ENCODE measurements at places on chromosomes 3 and 15. TPM values are rescaled to one million over a fixed set of nuclear protein-coding genes. Genes with fewer than 3 reads are reported as not detected.
A peak's percentile ranks its signal among the peaks of the same experiment; 100 is the strongest.

Gene CHRNB4
- total RNA-seq: not detected

- DNase-seq: no peak
Observed at GRCh38 chr3:72782521-72782920, 65.7 kb downstream of the SHQ1 start.

Gene ZBTB47
- 39.2 TPM for total RNA-seq

GRCh38 chr3:177683586-177683985 is 486.3 kb upstream of the TBL1XR1 start:
- no peak for DNase-seq

Gene LRRN1
- 3.3 TPM for total RNA-seq

Gene MYRIP
- 0.35 TPM for total RNA-seq

- peak; percentile 43 for DNase-seq
Observed at GRCh38 chr3:189363590-189364255, 192.0 kb downstream of the TPRG1 start.

Gene ZNF770
- 85.1 TPM for total RNA-seq

GRCh38 chr15:98292442-98293240 is 332.1 kb downstream of the ARRDC4 start:
- no peak for DNase-seq

Gene SLC28A2
- not detected for total RNA-seq

DNA sequence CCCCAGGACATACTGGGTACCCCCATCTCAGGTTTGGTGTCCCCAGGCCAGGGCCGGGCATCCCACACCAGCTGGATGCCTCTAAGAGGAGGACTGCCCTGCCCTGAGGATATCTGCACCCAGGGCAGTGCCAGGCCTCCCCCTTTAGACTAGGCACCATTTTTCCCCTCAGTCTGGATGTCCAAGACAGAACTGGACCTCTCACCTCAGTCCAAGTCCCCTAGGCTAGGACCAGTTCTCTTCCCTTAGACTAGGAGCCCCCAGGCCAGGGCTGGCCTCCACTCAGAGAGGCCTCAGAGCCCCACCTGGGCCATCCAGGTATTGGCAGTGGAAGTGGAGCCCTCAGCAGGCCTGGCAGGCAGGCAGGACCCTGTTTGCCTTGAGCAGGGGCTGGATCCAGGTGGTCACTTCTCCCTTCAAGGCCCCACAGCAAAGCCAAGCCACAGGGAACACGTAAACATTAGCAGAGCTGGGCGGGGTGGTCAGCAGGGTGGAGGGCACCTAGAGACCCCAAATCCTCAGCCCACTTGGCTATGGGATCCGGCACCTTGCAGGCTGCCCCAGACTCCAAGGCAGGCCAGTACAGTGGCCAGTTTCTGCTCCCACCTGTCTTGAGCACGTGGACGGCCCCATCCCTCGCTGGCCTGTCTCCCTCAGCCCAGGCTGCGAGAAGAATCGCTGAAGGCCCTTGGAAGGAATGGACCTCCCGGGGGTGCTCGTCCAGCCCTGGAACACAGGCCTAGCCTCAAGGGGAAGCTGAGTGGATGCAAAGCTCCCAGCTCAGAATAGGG is 28.3 kb downstream of the PTH1R start:
- DNase-seq: no peak

Gene ISLR2
- not detected for total RNA-seq

- DNase-seq: peak; percentile 53
Observed at GRCh38 chr3:64223791-64224745, 1.2 kb downstream of the PRICKLE2 start.

Gene GOLGA8G
- total RNA-seq: 0.05 TPM

Gene SLC22A14
- not detected for total RNA-seq

GRCh38 chr3:189573004-189573403 is 58.2 kb upstream of the TP63 start:
- peak; percentile 70 for DNase-seq

DNA sequence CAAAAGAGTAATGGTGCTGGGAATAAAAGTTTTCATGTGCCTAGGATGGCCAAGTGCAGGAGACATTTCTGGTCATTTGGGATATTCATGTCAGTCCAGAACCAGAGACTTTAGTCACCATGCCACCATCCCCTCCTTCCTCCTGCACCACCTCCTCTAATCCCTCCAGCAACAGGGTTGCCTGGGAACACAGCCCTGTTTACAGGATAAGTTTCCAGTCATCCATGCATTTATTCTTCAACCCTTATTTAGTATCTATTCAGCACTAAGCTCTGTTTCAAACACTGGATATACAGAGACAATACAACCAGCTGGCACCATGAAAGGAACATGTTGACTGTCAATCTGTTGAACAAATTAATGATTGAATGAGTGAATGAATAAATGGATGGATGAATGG is 211.7 kb downstream of the CLSTN2 start:
- peak; percentile 2 for DNase-seq

DNA sequence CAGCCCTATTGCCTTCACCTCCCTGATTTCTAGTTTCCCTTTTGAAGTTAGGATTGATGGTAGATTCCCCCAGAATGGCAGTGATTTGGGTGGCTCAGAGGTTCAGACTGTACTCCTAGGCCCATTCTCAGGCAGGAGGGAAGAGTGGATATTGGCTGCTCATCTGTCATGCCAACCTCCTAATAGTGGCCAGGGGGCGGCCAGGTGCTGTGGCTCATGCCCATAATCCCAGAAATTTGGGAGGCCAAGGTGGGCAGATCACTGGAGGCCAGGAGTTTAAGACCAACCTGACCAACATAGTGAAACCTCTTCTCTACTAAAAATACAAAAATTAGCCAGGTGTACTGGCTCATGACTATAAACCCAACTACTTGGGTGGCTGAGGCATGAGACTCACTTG is 11.3 kb downstream of the RRP9 start:
- no peak for DNase-seq

Gene OSBPL10
- 17.0 TPM for total RNA-seq

Gene GNB4
- 42.0 TPM for total RNA-seq

Gene FSIP1
- total RNA-seq: 0.69 TPM

Gene CILP
- 0.40 TPM for total RNA-seq

GRCh38 chr15:62382046-62382445 is 217.0 kb upstream of the C2CD4B start:
- DNase-seq: no peak

GRCh38 chr3:191634902-191635301 is 173.9 kb downstream of the PYDC2 start:
- no peak for DNase-seq

DNA sequence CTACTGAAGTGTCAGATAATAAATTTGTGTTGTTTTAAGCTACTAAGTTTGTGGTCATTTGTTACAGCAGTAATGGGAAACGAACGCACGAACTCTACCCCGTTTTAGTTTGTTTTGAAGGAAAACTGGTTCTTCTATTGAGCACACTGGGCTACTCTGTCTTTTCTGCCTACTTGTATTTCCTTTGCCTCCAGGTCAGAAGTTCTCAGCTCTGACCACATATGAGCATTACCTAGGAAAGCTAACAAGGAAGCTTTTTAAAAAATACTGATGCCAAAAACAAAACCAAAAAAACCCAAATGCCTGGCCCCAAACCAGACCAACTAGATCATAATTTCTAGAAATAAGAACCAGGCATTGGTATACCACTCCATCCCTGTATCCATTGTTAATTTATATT is 156.6 kb upstream of the TNIK start:
- DNase-seq: no peak

Gene ATP13A4
- total RNA-seq: not detected

DNA sequence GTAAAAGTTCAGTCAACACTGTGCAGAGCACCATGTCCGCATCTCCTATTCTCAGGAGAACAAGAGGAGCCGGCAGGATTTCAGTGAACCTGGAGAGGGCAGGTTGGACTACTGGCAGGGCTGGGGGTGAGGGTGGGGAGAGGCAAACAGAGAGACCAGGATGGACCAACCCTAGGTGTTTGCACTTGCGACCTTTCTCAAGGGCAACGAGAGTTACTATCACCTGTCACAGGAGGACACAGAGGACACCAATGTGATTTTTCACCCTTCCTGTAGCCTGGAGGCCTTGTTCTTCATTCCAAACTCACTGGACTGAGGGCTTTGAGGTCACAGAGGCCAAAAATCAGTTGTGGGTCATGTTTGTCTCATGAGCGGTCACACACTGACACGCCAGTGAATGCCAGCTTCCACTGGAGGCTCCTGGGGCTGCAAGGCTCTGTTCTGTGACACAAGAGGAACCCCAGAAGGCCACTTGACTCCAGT is 89.5 kb downstream of the CPN2 start:
- no peak for DNase-seq

Gene TRIM71
- total RNA-seq: 0.87 TPM

Gene ARL14
- 0.87 TPM for total RNA-seq

GRCh38 chr3:124858275-124858674 is 28.9 kb downstream of the ITGB5 start:
- DNase-seq: no peak

GRCh38 chr3:9809615-9810432 is at the start of gene TTLL3:
Gene TTLL3, plus strand, starts transcription at chr3:9810262. Its CDS starts 400 bp downstream, at chr3:9810662.
- DNase-seq: peak; percentile 42

Gene RTP3
- total RNA-seq: not detected

DNA sequence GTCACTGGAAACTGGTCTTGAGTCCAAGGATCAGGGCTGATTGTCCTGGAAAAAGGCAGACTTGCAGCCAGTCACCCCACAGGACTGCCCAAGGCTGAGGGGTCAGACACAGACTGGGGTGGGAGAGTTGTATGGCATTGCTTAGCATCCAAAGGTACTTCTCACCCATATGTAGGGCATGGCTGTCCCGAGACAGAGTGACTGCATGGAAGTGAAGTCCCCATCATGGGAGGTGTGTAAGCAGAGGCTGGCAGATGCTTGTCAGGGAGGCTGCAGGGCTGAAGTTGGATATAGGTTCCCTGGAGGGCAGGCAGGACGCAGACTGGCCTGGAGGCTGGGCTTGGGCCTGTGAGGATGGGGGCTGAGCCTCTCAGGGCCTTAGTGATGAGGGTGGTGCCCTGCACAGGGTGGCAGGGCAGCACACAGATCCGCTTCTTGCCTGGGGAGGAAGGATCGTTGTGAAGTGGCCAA is 31.1 kb downstream of the PSTPIP1 start:
- DNase-seq: no peak

Gene NAALADL2
- 6.0 TPM for total RNA-seq

DNA sequence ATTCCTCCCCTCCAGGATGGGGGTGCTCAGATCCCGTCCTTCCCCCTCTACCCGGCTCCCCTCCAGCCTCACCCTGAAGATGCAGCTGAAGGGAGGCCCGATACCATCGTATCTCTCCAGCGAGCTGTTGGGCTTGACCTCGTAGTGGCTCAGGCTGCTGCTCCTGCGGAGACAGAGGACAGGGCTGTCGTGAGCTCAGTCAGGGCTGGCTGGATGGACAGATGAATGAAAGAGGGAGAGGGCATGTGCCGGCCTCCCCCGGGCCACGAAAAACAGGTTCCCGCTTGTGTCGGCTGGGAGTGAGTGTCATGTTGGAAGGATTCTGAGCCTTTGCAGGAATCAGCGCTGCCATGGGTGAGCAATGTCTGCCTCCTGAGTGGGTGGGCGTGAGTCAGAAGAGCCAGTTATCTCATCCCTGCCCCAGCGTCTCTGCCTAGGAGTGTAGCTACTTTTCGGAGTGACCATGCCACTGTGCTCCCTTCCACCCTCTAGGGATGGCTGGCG is 35.2 kb downstream of the FEM1B start:
- no peak for DNase-seq

DNA sequence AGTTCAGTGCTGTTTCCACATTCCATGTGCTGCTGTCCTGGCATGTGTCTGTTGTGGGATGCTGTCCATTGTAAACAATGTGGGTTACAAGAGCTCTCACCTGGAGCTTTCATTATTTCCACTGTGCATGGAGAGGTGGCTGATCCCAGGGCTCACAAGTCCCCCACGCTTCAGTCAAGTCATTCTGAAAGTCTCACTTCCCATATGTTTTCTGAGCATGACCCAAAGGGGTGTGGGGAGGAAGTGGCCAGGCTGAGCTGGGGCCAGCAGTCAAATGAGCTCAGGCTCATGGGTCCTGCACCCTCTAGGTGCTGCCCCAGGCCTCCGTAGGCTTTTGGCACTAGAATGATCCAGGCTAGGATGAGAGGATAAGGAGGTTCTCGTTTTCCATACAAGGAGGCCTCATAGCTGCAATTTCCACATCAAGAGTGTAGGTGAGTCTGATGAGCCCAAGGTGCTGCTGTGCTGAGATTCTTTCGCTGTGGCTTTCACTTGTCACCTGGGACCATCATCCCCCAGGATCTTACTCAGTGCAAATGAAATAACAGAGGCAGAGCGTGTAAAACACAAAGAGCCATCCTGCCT is 22.0 kb downstream of the STARD5 start:
- DNase-seq: no peak

Gene TGM4
- total RNA-seq: 0.35 TPM

Gene A4GNT
- not detected for total RNA-seq

Gene CCDC80
- total RNA-seq: 92.2 TPM

- DNase-seq: no peak
Observed at GRCh38 chr15:49815526-49815925, 194.7 kb downstream of the DTWD1 start.

DNA sequence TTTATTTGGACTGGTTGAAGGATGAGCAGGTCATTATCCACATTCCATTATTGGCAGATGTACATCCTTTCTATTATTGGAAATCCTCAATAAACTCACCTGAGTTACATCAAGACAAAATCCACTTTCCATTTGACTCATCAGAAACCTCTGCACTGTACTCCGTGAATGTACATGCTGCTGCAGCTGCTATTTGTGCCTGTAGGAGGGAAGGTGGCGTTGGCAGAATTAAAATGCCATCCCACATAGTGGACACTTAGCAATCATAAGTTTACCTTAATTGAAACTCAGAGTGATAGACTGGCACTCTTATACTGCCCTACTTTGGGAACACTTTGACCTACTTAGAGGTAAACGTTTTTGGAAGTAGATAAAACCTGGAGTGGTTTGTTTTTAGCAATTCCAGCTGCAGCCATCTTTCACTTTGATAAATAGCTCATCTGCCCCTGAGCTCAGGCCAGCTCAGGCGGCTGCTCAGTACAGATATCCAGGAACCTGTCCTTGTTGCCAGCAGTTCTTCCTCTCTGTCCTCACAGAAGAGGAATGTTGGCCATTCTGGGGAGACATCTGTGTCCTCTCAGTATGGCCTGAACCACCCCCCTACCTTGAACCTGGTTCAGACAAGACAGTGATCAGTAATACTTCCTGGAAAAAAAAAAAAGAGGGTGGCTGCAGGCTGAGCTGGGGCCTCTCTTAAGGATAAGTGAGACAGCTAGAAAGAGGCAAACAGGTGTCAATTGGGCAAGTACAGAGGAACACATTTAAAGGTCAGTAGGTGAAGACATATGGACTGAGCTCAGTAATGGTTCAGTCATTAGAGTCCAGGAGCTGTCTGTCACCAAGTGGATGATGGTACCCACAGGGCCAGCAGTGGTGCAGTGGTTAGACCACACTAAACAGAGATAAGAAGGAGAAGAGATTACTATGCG is 153.4 kb upstream of the UMPS start:
- DNase-seq: no peak

Gene IGSF11
- total RNA-seq: not detected

Gene TMEM158
- 6.9 TPM for total RNA-seq

GRCh38 chr15:67806536-67806935 is 18.8 kb upstream of the SKOR1 start:
- no peak for DNase-seq

Gene SCG5
- 2.4 TPM for total RNA-seq

Gene COPS2
- 111 TPM for total RNA-seq

GRCh38 chr3:177606891-177607290 is 409.6 kb upstream of the TBL1XR1 start:
- no peak for DNase-seq

All from renal cortical epithelial cell (primary cell).